ENCODE measurements at places on chromosomes 2 and 18. TPM values are rescaled to one million over a fixed set of nuclear protein-coding genes. Genes with fewer than 3 reads are reported as not detected.

- DNase-seq: no peak
Measured at GRCh38 chr2:33268246-33268831, 208.1 kb upstream of the RASGRP3 start.

GRCh38 chr2:43877782-43878464, 39.2 kb downstream of the ABCG8 start:
- peak; percentile 24 for DNase-seq

DNA sequence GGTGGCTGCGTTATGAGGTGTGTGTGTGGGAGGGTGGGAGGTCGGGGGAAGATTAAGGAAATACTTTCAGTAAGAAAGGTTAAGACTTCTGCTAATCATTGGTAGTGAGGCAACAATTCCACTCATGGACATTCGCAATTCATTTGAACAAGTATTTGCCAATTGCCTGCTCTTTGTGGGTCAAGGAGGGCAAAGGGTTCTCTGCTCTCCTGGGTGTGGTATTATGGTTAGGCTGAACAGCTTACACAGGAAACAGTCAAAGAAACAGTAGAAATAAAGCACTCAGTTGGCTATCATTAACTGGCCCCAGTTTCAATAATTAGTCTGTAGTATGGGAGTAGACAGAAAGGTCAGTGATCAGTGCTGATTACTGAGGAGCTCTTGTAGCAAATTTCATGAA, 357.0 kb upstream of the FANCL start:
- no peak for DNase-seq

The DLGAP1 gene
- polyA plus RNA-seq: 0.41 TPM

The REV1 gene
- 27.1 TPM for polyA plus RNA-seq

DNA sequence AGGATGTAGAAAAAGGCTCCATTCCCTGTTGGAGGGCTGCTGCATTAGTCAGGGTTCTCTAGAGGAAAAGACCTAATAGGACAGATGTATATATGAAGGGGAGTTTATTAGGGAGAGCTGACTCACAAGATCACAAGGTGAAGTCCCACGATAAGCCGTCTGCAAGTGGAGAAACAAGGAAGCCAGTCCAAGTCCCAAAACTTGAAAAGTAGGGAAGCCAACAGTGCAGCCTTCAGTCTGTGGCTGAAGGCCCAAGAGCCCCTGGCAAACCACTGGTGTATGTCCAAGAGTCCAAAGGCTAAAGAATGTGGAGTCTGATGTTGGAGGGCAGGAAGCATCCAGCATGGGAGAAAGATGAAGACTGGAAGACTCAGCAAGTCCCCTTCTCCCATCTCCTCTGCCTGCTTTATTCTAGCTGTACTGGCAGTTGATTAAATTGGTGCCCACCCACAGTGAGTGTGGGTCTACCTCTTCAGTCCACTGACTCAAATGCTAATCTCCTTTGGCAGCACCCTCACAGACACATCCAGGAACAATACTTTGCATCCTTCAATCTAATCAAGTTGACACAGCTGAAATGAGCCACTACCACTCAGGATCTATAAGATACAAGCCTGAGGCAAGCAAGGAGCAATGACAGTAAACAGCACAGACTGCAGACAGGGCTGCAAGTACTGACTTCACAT, 30.0 kb upstream of the ATG16L1 start:
- no peak for DNase-seq

The GRP gene
- 0.48 TPM for polyA plus RNA-seq

DNA sequence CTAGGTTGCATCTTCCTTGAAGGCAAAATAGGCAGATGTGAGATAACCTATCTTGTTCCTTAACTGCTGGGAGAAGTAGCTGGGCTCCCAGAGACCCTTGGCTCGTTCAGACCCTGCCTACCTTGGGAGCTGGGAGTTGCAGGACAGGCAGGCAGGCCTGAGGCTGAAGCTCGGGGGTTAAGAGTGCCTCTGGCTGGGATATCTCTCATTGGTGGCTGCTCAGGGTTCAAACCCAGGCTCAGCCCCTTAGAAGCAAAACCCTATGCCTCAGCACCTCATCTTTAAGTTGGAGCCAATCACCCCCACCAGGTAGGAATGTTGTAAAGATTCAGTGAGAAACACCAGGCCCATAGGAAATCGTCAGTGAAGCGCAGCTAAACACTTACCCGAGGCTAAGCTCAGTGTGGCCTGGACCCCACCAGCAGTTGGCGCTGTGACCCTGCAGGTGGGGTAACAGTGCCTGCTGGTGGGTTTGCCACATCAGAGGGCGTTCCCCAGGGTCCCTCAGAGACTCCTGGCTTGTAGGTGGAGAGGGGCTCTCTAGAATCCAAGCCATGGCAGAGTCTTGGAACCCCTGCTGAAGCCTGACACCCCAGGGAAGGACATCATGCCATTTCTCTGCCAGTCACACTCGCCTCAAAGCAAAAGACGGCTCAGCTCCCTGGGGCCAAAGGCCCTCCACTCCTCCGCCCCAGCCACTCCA, 54.6 kb upstream of the GPR17 start:
- peak; percentile 63 for DNase-seq

- no peak for DNase-seq
Measured at GRCh38 chr2:60992985-60993392, 24.5 kb upstream of the PEX13 start.

- no peak for DNase-seq
Measured at GRCh38 chr2:3411103-3411502, 31.6 kb downstream of the TRAPPC12 start.

- no peak for DNase-seq
Measured at GRCh38 chr2:33145459-33145858, 198.7 kb downstream of the LTBP1 start.
